ENCODE measurements at places on chromosomes 16 and 17.
A peak's percentile ranks its signal among the peaks of the same experiment; 100 is the strongest.

GRCh38 chr17:76154292-76154691 is 13.2 kb upstream of the FOXJ1 start:
- DNase-seq, result no peak

GRCh38 chr16:68592466-68593337 is 52.4 kb upstream of the CDH3 start:
- no peak for DNase-seq

DNA sequence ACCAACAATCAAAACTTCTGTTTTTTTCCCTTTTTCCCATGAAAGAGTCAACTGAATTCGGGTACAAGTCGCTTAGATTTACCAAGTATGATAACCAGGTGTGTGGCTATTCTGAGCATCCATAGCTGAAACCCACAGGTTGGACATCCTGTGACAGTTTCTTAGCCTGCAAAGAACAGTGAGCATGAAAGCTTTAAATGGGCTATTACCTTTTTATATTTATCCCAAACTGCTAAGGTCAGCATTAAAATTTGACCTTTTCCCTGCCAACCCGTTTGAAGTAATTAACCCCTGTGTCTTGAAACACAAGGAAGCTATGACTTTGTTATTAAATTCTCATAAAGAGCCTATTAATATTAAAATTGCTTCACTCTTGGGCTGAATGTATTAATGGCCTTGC is 1065.0 kb upstream of the RBFOX1 start:
- no peak for DNase-seq

DNA sequence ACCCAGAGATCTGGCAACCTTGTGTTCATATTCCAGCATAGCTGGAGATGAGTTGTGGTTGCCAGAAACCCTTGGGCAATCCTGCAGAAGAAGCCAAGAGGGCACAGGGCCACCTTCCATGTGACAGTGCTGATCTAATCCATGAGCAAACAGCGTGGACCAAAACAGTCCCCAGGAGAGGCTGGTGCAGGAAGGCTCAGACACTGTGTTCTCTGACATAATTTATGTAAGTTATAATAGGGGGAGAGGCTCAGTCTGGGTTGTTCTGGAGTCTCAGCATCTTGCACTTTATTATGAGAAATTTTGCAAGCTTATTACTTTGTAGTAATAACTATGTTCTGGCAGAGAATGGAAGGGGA is 273.9 kb downstream of the HAPSTR1 start:
- DNase-seq, result no peak

GRCh38 chr16:66365651-66366050 is 840 bp upstream of the CDH5 start:
- DNase-seq, result no peak

GRCh38 chr17:8173056-8173870 is 2.9 kb downstream of the TMEM107 start:
- peak; percentile 80 for DNase-seq
